ENCODE measurements at places on chromosomes 12 and 14.

GRCh38 chr12:31477687-31478086 lies 113.2 kb downstream of the DENND5B start:
- no peak for DNase-seq

DNA sequence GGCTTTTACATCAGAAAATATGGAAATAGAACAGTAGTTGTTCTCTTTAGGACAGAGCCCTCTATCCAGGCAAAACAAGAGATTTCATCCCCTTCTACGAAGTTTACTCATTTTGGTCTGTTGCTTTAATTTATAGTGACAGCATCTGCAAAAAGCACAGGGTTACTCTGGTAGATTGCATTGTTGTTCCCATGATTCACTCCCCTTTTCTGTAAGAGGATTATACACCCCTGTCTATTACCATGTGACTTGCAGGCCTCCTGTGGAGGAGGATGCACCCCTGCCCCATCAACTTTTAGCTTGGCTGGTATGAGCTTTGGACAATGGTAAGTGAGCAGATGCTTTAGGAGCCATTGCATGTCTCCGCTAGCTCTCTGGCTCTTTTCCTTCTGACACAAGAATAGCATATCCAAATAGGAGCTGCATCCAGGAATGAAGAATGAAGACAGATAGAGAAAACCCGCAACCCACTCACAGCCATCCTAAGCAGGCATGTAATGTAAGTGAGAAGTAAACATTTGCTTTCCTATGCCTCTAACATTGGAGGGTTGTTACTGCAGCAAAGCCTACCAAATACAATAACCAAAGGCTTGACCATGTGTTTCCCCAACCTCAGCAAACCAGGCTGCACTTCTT lies 304.2 kb downstream of the AKAP6 start:
- DNase-seq = no peak

DNA sequence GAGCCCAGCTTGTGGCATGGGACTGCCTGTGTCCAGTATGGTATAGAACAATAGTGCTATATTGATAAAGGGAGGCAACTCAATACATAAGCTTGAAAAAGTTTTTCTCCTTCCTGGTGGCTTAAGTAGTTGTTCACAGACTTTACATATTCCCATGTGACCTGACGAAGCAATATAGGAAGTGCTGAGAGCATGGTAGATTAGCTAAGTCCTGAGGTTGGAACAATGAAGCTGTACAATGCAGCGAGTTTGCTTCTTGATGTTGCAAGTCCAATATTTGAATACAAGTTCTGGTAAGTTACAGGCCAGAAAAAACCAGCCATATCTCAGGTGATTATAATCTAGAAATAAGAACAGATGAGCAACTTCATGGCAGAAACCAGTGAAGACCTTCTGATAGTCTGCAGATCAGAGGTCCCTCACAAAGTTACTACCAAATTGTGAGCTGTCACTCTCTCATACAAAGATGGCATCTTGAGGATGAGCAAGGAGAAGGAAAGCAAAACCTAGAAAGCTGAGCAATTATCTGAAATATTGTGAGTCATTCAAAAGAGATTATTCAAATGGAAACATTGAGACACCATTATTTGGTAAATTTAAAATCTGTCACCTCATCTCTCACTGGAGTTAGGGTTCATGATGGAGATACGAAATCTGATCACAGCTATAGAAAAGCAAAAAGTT lies 72.9 kb upstream of the BTG1 start:
- no peak for DNase-seq

DNA sequence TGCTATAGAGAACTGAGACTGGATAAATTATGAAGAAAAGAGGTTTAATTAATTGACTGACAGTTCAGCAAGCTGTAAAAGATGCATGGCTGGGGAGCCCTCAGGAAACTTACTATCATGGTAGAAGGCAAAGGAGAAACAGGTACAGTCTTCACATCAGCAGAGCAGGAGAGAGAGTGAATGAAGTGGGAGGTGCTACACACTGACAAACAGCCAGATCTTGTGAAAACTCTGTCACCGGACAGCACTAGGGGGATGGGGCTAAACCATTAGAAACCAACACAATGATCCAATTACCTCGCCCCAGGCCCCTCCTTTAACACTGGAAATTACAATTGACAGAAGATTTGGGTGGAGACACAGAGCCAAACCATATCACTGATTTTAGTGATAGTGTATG lies 682.4 kb downstream of the SLC16A7 start:
- no peak for DNase-seq

DNA sequence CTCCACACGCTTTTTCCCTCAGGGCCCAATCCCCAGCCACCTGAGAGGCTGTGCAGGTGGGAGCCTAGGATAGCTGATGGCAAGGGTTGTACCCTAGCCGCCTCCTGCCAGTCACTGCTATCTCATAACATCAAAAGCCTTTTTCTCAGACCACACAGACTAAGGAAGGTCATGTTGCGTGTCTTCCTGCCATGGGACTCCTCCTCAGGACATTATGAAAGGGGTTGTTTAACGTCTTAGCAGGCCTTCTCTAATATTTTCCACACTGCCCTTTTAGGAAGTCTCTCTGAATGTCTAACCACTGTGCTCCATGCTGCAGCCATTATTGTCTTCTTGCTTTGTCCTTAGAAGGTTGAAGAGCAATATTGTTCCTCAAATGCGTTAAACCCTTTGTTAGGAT lies 7.6 kb upstream of the SMUG1 start:
- no peak for DNase-seq

DNA sequence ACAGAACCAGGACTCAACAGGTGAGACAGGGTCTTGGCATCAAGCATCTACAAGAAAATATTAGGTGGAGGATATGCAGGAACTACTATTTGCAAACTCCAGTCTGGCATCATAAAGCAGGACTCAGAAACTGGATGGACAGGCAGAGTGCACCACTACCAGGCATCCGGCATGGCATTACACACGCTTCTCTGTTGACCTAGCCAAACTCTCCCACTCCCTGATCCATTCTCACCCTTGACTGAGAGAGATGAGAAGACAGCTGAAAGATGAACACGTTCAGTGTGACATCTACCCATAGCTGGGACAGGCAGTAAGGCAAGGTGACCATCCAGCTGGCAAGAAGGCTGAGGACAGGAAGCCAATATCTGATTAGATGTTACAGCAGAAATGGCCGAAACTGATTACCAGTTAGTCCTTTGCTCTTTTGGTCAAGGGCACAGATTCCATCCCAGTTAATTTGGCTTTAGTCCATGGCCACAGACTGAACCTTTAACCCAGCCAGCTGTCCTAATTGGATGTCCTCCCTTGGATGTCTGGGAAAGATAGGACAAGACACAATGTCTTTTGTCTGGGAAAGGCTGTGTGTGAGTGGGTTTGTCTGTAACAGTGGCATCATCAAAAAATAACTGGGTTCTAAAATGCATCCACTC lies 71.6 kb downstream of the BBS10 start:
- peak; percentile 12 for DNase-seq

- peak; percentile 2 for DNase-seq
Measured at GRCh38 chr12:39638178-39638577, 18.6 kb upstream of the ABCD2 start.

- DNase-seq = peak; percentile 44
Measured at GRCh38 chr12:98644433-98644711, 216 bp downstream of the IKBIP start.

DNA sequence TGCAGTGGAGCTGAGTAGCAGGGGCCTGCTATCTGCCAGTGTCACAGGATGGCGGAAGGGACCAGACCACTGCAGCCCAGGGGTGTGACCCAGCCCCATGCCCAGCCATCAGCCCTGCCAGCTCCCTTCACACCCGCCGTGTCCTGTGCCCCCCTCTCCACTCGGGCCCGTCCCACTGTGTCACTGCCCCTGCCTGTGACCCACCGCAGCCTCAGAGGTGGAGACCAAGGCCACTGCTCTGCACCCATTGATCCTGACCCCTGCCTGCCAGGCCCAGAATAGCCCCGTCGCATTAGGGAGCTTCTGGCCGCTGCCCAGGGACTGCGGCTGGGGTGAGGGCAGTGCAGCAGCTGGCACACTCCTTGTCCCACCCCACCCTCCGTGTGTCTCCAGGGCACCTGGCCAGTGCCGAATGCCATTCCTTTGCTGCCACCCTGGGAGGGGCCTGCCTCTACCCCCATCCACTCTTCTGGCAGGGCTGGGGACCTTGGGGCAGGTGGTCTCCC lies 2.1 kb upstream of the CRIP2 start:
- no peak for DNase-seq

DNA sequence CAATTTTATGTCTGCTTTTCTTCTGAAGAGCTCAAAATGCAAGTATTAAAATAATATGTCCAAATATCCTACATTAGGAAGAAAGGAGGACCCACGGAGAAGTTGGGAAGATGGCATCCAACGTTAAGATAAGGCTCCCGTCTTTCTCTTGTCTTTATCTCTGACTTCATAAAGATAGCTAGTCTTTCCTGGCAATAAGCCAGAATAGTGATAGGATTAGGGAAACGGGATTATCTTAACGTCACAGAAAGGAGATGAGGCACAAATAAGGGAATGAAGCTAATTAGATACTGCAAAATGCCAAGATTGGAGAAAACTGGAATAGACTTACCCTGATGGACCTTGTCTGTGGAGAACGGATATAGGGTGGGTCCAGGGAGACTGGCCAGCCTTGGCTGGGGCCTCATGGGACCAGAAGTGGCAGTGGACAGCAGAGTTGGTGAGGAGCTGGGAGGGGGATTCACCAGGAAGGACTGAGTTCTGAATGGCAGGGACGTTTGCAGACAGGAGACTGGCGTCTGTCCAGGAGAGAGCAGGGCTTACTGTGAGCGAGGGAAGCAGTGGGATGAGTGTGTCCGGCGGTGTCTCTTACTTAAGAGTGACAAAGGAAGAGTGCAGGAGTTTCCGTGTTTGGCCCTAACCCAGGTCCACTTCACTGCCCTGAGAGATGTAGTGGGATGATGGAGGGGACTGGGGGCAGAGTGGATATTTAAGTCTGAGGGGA lies 119.9 kb downstream of the CACNA1C start:
- no peak for DNase-seq

DNA sequence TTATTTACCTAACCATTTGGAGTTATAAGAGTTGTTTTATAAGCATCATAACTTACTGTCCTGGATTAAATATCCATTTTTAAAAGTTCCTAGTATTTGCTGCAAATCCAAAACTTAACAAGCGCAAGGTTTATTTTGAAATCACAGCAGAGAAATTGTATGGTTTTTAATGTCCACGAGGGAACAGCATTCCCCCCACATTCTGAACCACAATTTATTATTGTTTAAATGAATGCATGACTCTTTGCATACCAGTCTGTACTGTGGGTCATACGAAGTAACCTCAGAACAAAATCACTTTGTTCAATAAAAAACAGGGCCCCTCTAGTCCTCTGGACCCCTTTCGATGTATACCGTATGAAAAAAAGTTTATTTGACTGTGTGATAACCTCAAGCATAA lies 75.9 kb downstream of the DACT1 start:
- no peak for DNase-seq

DNA sequence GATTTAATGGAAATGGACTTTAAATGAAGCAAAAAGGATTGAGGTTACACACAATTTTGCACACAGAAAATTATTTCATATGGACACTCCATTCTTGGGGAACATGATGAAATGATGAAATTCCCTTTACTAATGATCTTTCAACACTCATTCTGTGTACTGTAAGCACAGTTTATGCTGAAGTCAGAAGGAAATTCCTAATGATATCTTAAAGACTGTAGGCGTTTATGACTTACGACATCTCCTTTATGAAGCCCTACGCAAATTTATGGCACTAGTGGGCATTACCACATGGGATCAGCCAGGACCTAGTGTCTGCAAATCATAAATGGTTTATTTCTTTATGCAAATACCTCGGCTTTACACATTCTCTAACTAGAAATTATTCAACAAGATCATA lies 97.9 kb upstream of the SOX5 start:
- no peak for DNase-seq

DNA sequence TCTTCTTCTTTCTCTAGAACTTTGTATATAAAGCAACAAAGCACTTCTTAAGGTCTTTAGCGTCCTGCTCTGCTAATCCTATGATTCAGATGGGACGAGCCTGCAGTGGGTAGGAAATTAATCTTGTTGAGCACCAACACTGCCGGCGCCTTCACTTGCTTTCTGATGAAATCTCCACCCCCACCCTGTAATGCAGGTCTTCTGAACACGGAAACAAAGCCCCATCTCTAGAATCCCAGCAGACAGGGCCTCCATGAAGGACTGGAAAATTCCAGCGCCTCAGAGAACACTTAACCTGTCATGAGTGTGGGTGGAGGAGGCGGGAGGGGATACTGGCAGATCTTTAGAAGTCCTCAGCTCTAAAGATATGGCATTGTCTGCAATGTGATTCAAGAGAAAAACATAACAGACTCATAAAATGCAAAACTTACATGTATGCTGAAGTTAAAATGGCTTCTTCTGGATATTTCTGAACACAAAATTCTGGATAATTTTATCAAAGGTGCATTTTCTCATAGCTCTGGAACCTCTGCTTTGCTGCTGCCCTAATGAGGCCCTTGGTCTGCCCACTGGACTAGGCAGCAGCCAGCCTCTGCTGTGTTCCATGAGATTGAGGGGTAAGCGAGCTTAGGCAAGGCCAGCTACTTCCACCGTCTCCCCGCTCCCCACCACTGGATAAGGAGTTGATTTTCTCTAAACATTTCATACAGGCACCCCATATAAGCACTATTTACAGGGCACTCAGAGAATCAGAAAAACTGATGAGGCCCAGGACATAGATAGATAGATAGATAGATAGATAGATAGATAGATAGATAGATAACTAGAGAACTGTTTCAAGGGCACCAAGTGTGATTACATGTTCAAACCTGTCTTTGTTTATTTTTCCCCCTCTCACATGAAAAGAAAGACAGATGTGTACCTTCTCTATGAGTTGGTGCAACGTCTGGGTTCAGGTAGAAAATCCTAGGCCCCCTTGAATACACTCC lies 43.1 kb downstream of the ZFP36L1 start:
- DNase-seq = no peak

GRCh38 chr12:95582230-95583058 lies 31.2 kb upstream of the USP44 start:
- DNase-seq = peak; percentile 42

DNA sequence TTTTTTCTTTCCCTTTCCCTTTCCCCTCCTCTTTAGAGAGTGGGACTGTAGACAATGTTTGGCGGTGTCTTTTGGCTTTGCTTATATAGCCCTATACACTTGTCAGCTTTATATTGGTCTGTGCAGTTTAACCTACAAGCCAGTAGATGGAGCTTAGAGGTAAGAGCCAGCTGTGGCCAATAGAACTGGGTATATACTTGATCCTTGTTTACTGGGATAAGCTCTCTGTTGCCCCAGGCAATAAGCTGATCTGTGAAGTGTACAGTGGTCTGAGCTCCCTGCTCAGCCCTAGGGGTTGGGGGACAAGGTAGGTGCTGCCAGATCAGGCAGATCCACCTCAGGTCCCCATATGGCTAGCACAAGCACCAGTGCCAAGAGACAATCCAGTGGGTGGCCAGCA lies 434.1 kb downstream of the NOVA1 start:
- peak; percentile 8 for DNase-seq

- DNase-seq = no peak
Measured at GRCh38 chr14:61645247-61645646, 50.1 kb upstream of the HIF1A start.

DNA sequence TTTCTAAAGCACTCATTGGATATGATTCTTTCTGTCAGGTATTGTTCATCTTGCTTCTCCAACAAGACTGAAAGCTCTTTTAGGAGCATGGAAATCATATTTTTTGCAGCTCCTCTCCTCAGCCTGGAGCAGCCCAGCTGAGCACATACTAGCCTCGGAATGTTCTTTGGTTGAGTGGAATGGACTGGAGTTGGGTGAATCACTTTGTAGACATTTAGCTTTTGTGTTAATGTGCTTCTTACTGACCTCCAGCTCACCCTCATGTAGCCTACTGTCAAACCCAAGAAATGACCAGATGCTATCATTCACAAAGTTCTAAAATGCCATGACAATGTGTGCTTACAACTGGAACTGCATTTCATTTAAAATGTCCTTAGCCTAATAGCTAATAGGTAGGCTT lies 161.1 kb downstream of the NUAK1 start:
- DNase-seq = no peak
